ENCODE measurements at places on chromosomes 16 and 17.

DNA sequence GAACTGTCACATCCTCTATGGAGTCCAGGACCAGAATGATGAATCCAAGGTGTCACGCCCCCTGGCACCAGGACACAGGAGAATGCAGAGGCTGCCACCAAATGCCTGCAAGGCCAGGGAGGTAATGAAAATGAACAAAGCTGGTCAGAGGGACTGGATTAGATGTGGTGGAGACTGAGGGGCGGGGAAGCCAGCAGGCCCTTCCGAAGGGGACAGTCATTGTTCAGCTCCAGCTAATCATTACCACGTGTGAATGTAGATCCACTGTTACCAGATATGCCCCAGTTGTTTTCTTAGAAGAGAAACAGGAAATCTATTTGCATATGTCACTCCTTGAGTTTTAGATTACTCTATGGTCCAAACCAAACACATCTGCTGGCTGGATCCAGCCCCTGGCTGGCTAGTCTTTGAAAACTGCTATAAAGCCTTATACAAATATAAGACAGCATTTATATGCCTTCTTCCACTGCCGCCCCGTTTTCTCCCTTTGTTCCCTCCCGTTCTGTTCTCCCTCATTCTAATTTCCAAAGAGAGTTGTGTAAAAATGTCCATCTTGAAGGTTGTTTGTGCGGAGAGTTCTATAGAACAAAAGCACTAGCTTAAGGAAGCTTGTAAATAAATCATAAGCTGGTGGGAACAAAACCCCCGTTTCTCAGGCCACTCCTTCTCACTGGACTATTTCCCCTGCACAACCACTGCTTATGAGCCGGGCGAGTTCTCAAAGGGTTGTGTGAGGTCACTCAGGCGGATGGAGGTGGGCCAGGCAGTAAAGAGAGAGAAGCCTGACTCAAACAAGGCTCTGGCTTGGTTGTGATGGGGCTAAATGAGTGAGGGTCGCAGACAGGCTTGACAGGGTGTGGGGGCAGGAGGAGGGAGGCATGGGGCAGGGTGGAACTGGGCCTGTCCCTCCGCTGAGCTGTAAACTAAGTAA lies 14.2 kb downstream of the CRYM start:
- DNase-seq, result no peak

DNA sequence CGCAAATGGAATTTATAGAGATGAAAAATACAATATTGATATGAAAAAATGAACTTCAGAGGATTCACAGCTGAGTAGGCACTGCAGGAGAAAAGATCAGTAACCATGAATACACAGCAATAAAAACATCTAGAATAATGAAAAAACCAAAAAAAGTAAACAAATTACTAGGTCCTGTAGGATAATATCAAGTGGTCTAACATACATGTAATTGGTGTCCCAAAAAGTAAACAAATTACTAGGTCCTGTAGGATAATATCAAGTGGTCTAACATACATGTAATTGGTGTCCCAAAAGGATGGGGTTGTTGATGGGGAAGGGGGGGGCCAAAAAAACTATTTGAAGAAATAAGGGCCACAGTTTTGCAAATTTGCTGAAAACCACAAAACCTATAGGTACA lies 43.4 kb downstream of the ZNF18 start:
- DNase-seq, result no peak

GRCh38 chr16:14522671-14523070 lies 107.4 kb downstream of the PARN start:
- DNase-seq, result no peak

DNA sequence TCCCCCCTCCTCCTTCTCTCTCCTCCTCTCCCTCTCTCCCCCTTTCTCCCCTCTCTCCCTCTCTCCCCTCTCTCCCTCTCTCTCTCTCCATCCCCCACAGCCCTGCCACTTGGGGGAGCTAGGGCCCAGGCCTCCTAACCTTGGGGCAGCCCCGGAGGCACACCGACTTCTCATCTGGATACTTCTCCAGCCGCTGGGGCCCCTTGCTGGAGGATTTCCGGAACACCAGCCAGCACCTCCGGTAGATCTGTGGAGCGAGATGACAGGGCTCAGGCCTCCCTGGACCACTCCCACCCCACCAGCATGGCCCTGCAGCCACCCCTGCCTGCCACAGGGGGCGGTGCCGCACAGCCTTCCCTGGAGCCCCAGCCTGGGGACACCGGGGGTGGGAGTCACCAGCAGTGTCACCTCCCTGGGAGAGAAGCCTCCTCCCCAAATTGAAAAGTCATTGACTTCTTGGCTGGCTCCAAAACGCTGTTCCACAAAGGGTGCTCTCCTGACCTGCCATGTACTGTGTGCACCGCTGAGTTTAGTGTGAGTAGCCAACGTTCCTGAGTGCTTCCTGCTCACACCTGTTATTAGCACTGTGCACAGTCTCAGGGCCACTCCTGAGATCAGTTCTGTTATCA lies 10.5 kb downstream of the DOK4 start:
- DNase-seq, result peak; percentile 29

GRCh38 chr16:87150262-87150661 lies 166.9 kb downstream of the C16orf95 start:
- no peak for DNase-seq

- DNase-seq, result peak; percentile 30
Observed at GRCh38 chr17:68457168-68457538, at the start of gene WIPI1. Gene WIPI1 (minus strand): TSS chr17:68457496. CDS start chr17:68457421, 75 bp downstream.

DNA sequence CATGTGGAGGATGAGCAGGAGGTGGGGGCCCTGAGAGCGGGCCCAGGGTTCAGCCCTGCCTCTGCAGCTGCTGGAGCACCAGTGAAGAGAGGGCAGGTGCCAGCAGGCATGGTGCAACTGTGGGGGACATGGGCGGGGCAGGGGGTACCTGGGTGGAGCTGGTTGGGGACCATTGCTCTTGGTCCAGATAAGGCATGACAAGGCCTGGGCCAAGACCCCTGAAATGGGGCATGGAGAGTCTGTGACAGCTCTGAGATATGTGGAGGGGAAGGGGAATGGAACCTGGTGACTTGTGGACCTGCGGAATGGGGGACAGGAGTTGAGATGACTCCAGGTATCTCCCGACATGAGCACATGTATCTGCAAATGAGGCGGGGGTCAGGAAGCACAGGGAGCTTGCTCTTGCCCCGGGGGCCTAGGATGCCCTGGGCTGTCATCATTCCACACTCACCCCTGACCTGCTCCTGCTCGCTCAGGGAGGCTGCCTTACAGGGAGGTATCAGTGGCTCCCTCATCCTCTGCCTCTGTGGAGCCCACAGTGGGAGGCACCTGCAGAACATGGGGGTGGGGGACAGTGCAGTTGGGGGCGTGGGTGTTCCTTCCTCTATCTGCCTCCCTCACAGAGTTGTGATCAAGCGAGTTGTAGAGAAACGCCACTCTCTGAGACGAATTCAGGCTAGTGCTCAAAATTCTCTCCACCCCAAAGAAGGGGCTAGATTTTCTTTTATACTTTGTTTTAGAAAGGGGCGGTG lies 40.2 kb downstream of the TMEM235 start:
- DNase-seq, result no peak

GRCh38 chr17:78925234-78925633 lies at the start of gene TIMP2:
Gene TIMP2 (minus strand): TSS chr17:78925387. CDS start chr17:78925088, 299 bp downstream.
- peak; percentile 80 for DNase-seq

GRCh38 chr17:45410144-45411091 lies 22.3 kb downstream of the ARHGAP27 start:
- DNase-seq, result no peak
